Left renal pelvis (tissue), 4 donors: ENCODE measurements at places on chromosomes 1 and 21.

DNA sequence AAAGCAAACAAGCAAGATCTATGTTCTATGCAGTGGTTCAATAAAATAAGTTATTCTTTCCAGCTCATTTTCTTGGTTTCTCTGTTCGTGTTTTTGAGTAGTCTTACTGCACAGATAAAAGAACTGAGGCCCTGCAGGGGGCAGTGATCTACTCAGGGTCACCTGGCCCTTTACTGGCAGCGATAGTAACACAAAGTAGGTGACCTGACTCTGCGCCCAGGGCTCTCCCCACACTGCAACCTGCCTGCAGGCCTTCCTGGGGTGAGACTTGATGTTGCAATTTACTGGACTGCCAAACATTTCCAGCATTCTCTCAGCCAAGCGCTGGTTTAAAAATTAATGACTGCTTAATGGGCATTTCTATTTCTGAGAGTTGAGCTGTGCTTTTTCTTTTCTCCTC is 110.3 kb downstream of the HUNK start:
- no peak for DNase-seq

DNA sequence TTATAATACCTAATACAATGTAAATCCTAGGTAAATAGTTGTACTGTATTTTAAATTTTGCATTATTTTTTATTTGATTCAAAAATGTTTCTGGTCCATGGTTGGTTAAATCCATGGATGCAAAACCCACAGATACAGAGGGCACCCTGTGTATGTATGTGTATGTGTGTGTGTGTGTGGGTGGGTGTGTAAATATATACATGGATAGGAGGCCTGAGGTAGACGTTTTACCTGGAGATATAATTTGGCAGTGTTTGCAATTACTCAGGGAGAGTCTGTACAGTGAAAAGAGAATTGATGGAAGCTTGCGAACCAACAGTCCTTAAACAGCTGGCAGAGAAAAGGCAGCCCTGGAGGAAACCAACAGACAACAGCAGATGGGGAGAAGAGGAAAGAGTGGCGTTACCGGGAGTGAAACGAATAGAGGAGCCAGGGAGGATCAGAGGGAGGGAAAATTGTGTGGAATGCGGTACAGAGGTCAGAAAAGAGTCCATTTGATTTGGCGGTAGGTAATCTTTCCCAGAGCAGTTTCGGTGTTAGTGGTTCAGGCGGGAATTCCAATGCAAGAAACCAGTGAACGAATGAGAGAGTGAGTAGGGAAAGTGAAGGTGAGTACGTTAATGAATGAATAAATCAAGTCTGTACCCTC is 47.9 kb upstream of the NBL1 start:
- DNase-seq, result no peak

DNA sequence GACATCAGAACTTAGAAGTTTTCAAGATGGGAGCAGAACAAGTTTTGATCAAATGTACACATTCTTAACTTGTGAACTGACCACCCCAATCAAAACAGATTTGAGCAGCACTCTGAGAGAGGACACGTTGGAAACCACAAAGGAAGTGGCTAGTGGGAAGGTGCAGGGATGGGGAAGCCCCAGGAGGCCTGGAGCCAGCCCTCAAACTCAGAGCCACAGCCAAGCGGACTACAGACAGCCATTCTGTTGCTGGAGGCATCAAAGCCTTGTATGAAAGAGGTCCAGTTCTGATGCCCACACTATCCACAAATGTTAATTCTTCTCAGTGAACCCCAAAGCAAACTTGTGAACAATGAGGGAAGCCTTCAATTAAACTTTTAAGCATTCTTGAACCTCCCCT is 143.6 kb upstream of the RAB4A start:
- no peak for DNase-seq

GRCh38 chr1:114238053-114238452 is 84.4 kb upstream of the SYT6 start:
- DNase-seq, result no peak

DNA sequence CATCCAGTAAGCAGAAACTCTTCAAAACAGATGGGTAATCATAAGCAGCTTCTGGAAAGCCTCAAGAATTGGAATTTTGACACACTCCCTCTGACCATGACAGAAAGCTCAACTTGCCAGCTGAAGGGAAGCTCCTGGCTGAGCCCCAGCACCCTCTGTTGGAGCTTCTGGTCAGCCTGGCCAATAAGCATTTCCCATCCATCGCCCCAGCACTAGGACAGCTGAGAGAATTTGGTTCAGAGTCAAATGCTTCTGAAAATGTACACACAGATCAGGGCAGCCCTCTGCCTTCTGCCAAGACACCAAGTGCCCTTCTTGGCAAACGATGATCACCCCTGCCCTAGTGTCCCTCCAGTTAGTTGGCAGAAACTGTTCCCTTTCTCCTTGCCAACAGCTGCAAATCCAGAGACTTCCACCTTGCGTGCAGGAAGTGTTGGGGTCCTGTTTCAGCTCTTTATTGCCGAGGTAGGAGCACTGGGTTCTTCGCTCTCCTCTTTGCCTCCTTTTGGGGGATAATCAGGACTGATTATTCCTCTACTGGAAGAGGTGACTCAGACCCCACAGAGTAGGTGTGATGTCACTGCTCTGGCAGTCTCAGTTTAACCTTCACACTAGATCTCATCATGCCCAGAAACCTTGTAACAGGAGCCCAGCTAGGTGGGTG is 11.9 kb downstream of the PIGV start:
- DNase-seq, result no peak

DNA sequence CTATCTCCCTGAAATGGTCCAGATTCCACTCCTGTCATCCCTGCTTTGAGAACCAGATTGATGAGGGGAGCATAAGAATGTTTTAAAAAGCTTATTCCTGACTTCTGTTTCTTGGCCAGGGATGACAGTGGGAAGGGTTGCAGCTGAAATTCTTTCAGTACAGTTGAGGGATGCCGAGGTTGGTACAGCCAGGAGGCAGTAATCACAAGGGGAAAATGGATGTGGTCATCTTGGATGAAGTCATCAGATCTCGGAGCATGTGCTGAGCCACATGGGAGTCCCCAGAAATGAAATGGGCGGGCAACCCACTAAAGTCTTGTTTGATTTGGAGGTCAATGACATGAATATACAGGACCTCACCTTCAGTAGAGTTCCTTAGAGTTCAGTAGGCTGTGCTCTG is 18.7 kb upstream of the PLA2G2E start:
- DNase-seq, result no peak

GRCh38 chr1:32920833-32921232 is 19.6 kb upstream of the TMEM54 start:
- no peak for DNase-seq

- no peak for DNase-seq
These were observed 43.5 kb downstream of the MAST2 start for GRCh38 chr1:45846931-45847330.

DNA sequence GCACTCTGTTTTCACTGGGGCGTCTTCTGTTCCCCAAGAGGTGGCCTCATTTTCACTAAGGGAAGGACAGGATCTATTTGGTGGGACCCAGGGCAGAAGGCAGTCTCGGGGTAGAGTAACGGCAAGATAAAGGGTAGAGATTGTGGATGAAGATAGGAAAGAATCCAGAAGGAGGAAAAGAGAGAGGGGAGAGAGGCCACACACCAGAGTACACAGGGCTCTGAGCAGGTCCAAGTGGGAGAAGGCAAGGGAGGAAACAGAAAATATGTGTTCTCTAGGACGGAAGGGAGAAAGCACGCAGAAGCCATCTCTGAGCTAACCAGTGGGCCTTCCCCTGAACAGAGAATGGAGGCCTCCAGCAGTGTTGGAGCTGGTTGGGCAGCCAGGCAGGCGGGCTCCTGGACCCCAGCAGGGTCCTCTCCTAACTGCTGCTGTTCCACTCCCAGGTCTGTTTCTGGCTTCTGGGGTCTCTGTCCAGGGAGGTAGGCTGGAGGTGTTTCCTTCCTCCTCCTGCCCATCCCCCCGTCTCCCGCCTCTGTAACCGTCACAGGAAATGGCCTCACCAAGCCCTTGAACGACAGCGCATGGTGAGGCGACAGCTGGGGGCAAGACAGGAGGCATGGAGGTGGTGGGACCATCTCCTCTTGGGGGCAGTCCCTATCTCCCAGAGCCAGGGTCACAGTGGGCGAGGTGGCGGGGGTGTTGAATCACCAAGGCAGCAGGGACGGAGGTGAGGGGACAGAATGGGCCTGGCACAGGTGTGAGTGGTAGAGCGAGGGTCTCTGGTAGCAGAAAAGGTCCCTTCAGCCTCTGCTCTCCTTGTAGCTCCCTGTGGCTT is 649 bp downstream of the PTPN7 start:
- no peak for DNase-seq

DNA sequence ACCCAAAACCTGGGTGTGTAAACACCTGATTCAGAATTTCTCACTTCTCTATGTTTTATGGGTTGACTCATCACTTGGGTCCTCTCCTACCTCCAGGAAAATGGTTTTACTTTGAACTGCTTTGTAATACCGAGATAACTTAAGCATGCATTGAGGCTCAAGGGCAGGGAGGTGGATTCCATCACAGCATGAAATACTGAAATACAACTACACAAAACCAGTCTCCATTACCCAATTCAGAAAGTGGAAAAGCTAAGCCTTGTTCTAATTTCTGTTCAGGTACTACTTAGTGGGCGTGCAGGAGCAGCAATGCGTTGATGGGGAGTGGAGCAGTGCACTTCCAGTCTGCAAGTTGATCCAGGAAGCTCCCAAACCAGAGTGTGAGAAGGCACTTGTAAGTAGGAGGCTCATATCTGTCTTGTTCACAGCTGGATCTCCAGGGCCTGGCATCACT is 6.1 kb upstream of the C4BPA start:
- DNase-seq, result no peak

DNA sequence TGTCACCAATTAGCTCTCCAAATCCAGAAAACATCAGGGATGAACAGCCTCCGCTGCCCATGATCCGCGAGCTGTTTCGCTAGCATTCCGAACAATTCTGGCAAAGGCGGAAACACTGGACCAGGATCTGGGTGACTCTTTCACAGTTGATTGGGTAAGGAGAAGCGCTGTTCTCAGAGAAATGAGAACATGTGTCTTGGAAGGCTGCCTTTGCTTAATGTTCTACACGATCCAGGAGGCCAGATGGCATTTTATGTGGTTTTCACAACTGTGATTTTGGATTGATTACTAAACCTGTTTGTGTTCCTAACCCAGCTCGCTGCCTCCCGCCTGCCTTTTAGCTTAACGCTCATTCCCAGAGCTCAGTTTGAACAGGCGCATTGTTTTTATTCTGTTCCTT is 144.0 kb downstream of the KIF26B start:
- DNase-seq, result no peak

DNA sequence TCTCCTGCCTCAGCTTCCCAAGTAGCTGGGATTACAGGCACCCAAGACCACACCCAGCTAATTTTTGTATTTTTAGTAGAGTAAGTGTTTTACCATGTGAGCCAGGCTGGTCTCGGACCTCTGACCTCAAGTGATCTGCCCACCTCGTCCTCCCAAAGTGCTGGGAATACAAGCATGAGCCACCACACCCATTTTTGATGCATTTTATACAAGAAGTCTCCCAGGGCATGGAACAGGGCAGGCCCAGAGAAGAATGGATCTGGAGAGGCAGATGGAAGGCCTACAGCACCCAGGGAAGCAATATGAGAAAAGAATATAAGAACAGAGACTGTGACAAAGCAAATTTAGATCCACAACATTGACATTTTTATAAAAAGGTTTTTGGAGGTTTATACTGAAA is 18.8 kb upstream of the IFNAR1 start:
- no peak for DNase-seq

- DNase-seq, result no peak
These were observed 17.1 kb downstream of the ACOT11 start for GRCh38 chr1:54565113-54565501.

DNA sequence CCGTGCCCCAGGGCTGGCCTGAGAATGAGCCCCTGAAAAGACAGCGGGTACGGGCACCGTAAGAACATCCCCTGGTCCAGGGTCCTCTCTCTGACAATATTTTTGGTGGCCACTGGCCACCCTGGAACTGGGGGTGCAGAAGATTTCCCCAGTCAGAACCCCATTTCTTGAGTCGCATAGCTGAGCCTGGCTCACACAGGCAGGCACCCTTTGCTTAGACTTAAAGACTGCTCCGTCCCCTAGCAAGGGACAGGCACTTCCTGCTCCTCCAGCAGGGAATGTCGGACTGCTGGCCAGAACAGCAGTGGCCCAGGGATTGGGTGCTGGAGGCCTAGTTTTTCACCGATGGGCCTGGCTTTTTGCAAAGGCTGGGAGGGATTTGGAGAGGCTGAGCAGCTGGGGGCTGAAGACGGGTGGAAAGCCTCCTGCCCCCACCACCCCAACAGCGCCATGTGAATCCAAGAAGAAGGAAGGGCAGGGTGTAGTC is 4.3 kb downstream of the OLIG2 start:
- DNase-seq, result no peak

DNA sequence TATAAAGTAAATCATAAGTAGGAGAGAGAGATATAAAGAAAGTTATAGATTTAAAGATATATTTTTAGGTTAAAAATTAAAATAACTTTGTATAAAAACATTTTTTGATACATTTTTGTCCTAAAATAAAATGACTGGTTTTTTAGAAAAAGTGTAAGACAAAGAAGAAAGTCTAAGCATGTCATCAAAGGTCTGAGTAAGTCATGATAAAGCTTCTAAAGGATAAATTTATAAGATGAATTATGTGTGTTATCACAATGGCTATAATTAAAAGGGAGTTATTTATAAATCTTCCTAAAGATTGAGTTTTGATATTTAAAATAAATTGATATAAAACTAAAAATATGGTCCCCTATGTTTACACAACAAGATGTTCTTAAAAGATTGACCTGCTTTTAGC is 370.9 kb downstream of the PTPRU start:
- no peak for DNase-seq

DNA sequence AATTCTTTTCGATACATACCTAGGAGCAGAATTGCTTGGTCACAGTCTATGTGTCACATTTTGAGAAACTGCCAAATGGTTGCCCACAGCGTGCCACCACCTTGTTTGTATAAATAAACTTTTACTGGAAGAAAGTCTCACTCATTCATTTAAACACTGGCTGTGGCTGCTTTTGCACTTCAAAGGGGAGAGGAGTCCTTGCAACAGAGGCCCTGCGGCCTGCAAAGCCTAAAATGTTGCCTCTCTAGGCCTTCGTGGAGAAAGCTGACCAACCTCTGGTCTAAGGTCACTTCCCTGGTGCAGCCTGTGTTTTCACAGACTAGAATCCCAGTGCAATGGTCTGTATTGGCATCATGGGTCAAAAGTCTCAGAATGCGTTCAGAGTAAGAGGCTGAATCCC is 8.3 kb downstream of the RIPK4 start:
- DNase-seq, result no peak

- DNase-seq, result no peak
These were observed 164.7 kb downstream of the SETD4 start for GRCh38 chr21:35895598-35895997.

- DNase-seq, result no peak
These were observed 79.4 kb upstream of the ACTRT2 start for GRCh38 chr1:2941907-2942306.

GRCh38 chr1:183331091-183331742 is 87.0 kb downstream of the NMNAT2 start:
- DNase-seq, result no peak

GRCh38 chr21:28633839-28634555 is 358.7 kb downstream of the LTN1 start:
- no peak for DNase-seq

GRCh38 chr21:42146273-42146805 is 72.6 kb upstream of the ABCG1 start:
- no peak for DNase-seq

- no peak for DNase-seq
These were observed 4.4 kb downstream of the HFM1 start for GRCh38 chr1:91400133-91400725.

GRCh38 chr1:212952641-212952976 is 2.3 kb downstream of the VASH2 start:
- no peak for DNase-seq

- no peak for DNase-seq
These were observed 271.7 kb downstream of the DUSP10 start for GRCh38 chr1:221470000-221470698.
